Skeletal muscle tissue (tissue), 5 donors: ENCODE measurements at places on chromosomes 13 and 19. TPM values are rescaled to one million over a fixed set of nuclear protein-coding genes. Genes with fewer than 3 reads are reported as not detected.

Gene IL12RB1
- total RNA-seq: 0.52 TPM

Gene FGF21
- not detected for total RNA-seq

Gene LGALS7
- 1.0 TPM for total RNA-seq

Gene PRODH2
- not detected for total RNA-seq

Gene YJU2
- 14.6 TPM for total RNA-seq

Gene POSTN
- total RNA-seq: 1,449 TPM

Gene NMRK2
- total RNA-seq: 48.5 TPM

Gene TYROBP
- total RNA-seq: 9.9 TPM

Gene ZNF726
- 2.6 TPM for total RNA-seq

Gene DMKN
- total RNA-seq: not detected

Gene PCDH9
- total RNA-seq: 6.8 TPM

Gene SHISA7
- total RNA-seq: not detected

Gene RFX2
- total RNA-seq: 5.2 TPM

Gene ETV2
- 2.1 TPM for total RNA-seq

Gene CYP4F2
- total RNA-seq: not detected

Gene DNMT1
- total RNA-seq: 25.6 TPM

Gene AMH
- total RNA-seq: 0.52 TPM

Gene ELSPBP1
- total RNA-seq: not detected

Gene LSM7
- total RNA-seq: 49.1 TPM

Gene RNF17
- total RNA-seq: 0.52 TPM

Gene TNFSF9
- total RNA-seq: 1.0 TPM

Gene ZSCAN4
- not detected for total RNA-seq

Gene TEX29
- not detected for total RNA-seq

Gene TRPM4
- total RNA-seq: 5.2 TPM

Gene IQCN
- total RNA-seq: 0.52 TPM

Gene RCBTB1
- 9.4 TPM for total RNA-seq

Gene GNG8
- not detected for total RNA-seq

Gene RXFP2
- under 0.01 TPM for total RNA-seq

Gene C19orf81
- not detected for total RNA-seq

Gene FBXO46
- 5.7 TPM for total RNA-seq

Gene PSG11
- total RNA-seq: 0.52 TPM

Gene DNAAF3
- not detected for total RNA-seq

Gene ZNF583
- 8.4 TPM for total RNA-seq

Gene KIR2DL1
- not detected for total RNA-seq
